ENCODE measurements at places on chromosomes 16 and 17.

GRCh38 chr17:38585918-38586529 lies 19.7 kb downstream of the SRCIN1 start:
- no peak for DNase-seq

- no peak for DNase-seq
Observed at GRCh38 chr17:72222661-72223380, 102.0 kb downstream of the SOX9 start.

DNA sequence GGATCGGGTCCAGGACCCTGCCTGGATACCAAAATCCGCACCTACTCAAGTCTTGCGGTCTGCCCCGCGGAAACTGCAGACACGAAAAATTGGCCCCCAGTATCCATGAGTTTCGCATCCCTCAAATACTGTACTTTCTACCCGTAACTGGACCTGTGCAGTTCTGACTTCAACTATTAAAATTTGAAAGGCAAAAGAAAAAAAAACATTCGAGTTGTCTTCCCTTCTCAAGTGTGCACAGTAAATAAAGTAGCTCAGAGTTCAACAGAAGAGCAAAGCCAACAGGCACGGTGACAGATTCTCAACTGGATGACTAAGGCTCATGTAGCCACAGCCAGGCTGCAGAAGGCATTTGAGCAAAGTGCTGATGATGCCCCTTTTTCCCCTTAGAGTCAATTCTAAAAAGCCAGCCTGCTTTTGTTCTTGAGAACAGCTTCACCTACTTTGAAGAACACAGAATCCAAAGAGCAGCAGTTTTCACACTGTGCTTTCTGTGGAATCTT lies 32.5 kb downstream of the MARF1 start:
- no peak for DNase-seq

GRCh38 chr17:61456688-61457225 lies 4.5 kb downstream of the TBX4 start:
- no peak for DNase-seq

- no peak for DNase-seq
Observed at GRCh38 chr16:31472709-31473203, 804 bp downstream of the TGFB1I1 start.

- no peak for DNase-seq
Observed at GRCh38 chr16:51166541-51166940, 15.5 kb upstream of the SALL1 start.
